GM03348 (cell line): ENCODE measurements at places on chromosomes 12 and 14.

DNA sequence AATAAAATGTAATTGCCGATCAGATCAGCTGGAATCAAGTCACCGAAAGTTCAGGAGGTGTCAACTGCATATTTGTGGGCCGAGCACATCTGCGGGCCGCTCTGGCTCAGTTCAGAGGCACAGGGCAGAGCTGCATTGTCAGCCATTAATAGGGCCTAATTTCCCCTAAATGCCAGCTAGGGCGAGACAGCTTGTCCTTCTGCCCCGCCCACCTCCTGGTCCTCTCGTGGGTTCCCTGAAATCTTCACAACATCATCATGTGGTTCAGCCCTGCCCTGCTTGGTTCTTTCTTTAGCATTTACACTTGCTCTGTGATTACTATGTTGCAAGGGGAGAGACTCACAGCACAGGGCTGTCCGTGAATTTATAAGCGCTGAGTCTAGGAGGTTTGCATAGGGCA is 148.9 kb downstream of the CHST11 start:
- DNase-seq: peak; percentile 73

GRCh38 chr14:105841022-105842009 is 314.9 kb downstream of the TMEM121 start:
- DNase-seq: no peak

GRCh38 chr12:19804737-19805136 is 365.4 kb downstream of the AEBP2 start:
- DNase-seq: no peak

- DNase-seq: no peak
These were observed 78.0 kb downstream of the DERA start for GRCh38 chr12:15988983-15989755.

DNA sequence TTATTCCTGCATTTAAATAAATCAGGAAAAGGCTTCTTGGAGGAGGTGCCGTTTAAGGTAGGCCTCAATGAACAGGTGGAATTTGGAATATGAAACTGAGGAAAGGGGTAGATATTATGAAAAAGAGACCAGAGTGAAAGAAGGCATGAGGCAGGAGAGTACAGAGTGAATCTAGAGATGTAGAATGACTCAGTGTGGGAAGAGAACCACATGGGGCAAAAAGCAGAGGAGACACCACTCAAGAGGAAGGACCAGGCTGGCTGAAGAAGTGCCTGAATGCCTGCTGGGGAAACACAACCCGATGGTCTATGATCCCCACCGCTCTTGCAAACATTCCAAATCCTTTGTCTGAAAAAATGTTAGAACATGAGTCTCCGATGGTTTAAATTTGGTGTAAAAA is 1134.1 kb downstream of the VRK1 start:
- no peak for DNase-seq

- no peak for DNase-seq
These were observed 9.6 kb downstream of the TSPAN9 start for GRCh38 chr12:3086729-3087323.

GRCh38 chr14:97385727-97386126 is 588.5 kb downstream of the VRK1 start:
- DNase-seq: no peak

- DNase-seq: peak; percentile 85
These were observed 8.9 kb upstream of the FOXN3 start for GRCh38 chr14:89425931-89426330.
